ENCODE measurements at places on chromosomes 1 and 21.

DNA sequence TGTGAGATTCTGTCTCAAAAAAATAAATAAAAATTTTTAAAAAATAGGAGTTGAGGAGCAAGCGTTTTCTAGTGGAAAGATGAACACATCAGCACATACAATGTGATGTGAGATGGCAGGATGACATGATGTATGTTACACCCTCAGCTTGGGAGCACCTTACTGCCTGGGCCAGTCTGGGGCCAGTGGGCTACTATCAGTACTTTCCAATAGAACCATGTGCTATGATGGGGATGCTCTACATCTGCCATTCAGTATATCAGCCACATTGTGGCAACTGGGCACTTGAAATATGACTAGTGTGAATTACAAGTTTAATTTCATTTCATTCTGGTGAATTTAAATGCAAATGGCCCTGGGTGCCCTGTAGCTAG, 156.0 kb downstream of the PGBD5 start:
- no peak for DNase-seq

DNA sequence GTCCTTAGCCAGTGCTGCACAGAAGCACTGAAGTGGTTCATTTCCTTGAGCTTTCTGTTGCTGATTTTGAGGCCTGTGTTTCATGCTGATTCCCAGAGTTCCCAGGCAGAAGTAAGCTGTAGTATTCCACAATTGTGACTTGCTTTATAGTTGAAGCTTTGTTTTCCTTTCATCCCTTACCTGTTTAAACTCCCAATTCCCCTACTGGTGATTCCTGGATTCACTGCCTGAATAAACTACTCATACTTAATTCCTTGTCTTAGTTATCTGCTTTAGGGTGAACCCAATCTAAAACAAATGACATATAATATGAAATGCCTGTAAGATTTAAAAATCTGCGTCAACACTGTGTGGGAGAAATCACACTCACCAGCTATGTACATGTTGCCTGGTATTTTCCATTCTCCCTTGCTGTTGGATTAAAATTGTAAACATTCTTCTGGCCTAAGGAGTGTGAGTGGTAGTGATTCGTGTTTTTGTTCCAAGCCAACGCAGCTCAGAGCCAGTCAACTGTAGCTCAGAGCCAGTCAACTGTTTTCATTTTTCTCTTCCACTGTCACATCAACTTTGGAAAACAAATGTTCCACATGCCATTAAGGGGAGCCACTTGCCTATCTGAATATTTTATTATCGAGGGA, 879.4 kb downstream of the MRPL39 start:
- DNase-seq = no peak

GRCh38 chr1:209616366-209617046, 33.0 kb downstream of the CAMK1G start:
- DNase-seq = no peak

- no peak for DNase-seq
These were observed 2.4 kb downstream of the CA14 start for GRCh38 chr1:150259758-150260669.

GRCh38 chr21:42563686-42564085, 50.0 kb downstream of the SLC37A1 start:
- DNase-seq = no peak

GRCh38 chr1:1356796-1357401, 1.5 kb downstream of the MXRA8 start:
- no peak for DNase-seq

GRCh38 chr1:186897008-186897407, 68.3 kb downstream of the PLA2G4A start:
- DNase-seq = no peak

DNA sequence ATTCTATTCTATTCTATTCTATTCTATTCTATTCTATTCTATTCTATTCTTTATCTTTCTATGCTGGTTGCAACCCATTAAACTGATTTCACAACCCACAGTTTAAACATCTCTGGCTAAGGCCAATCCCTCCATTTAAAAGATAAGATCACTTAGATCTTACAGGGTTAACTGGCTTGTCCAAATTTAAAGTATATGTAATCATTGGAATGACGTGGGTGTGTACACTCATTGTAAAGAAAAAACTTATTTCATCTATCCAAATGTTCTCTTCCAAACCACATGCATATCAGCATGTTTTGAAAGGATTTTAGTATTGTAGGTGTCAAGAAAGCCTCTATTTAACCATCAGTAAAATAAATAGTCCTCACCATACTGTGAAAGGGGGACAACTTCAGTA, 299.6 kb upstream of the RUNX1 start:
- DNase-seq = no peak

- DNase-seq = no peak
These were observed 3.8 kb downstream of the ZNF644 start for GRCh38 chr1:91018006-91018405.

- no peak for DNase-seq
These were observed 232.0 kb downstream of the FGGY start for GRCh38 chr1:59528900-59529299.

- no peak for DNase-seq
These were observed 14.1 kb downstream of the DPYD start for GRCh38 chr1:97906567-97907241.

- DNase-seq = no peak
These were observed 766 bp downstream of the AGO4 start for GRCh38 chr1:35808450-35809113.

- DNase-seq = no peak
These were observed 133.0 kb upstream of the HMCN1 start for GRCh38 chr1:185601189-185601588.

- no peak for DNase-seq
These were observed 16.9 kb downstream of the GRHL3 start for GRCh38 chr1:24336075-24336474.

- DNase-seq = no peak
These were observed 131.2 kb downstream of the AKT3 start for GRCh38 chr1:243718893-243719292.

DNA sequence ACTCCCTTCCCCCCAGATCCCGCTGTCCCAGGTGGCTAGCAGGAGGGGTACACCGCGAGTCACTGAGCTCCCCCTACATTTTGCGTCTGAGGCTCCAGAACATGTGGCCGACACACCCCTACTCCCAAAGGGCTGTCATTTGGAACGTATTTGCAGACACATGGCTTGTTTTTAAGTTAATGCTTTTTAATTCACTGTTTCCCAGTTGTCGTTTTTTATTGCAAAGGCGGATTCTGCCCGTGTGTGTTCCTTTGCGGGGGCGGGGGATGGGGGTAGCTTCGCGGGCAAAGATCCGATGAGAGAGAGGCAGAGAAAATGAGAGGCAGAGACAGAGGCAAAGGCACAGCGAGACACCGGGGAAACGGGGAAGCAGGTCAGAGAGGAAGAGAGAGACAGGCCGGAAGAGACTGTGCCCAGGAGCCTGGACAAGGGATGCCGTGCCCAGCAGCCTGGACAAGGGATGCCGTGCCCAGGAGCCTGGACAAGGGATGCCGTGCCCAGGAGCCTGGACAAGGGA, 270.2 kb downstream of the FOXD2 start:
- no peak for DNase-seq

DNA sequence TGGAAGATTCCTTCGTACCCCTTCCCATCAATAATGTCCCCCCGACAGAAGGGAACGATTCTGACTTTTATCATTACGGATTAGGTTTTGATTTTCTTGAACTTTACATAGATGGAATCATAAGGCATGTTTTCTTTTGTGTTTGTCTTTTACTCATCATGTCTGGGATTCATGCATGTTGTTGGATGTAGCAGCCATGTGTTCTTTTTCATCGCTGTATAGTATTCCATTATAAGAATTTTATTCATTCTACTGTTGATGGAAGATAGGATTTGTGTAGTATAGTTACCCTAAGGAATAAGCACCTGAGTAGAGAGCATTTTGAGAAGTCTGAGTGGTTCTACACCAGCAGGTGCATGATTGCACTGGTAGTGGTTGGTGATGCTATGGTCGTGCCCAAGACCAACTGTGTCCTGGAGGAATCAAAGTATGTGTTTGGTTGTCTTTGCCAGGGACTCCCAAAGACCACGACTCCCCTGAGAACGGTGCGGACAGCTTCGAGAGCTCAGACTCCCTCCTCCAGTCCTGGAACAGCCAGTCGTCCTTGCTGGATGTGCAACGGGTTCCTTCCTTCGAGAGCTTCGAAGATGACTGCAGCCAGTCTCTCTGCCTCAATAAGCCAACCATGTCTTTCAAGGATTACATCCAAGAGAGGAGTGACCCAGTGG, 13.5 kb downstream of the ETS2 start:
- DNase-seq = no peak

- DNase-seq = no peak
These were observed 544.4 kb downstream of the PLPP3 start for GRCh38 chr1:56034847-56035481.

- no peak for DNase-seq
These were observed 738.8 kb downstream of the PTPRU start for GRCh38 chr1:29975036-29975694.

DNA sequence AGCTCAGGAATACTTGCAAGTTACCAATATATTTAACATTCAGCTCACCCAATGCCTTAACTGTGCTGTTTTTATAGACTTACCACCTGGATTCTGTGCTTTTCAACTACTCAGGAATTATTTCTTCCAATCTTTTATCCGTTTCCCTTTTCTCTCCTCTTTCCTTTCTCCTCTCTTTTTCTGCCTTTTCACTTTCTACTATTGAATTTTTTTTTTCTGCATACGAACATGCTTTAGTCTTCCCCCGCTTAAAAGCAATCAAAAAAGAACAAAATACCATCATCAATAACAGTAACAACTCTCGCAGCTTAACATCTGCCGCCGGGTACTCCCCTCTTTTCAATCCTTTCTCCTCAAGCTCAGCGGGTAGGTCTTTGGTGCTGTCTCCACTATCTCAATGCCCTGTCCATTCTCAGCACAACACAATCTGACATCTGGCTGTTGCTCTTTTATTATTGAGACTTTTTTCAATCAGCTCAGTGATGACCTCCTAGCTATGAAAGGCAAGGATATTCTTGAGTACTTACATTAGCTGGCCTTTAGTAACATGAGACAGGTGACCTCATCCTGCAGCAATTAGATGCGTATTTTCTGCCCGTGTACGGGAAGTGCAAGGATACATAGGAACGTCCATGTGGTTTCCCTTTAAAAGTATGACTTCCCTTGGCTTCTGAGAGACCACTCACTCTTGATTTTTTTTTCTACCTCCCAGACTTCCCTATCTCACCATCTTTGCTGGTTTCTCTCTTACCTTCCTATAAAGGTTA, 40.2 kb upstream of the SIPA1L2 start:
- DNase-seq = no peak

- DNase-seq = no peak
These were observed 76.6 kb downstream of the PLPP3 start for GRCh38 chr1:56502700-56503245.

DNA sequence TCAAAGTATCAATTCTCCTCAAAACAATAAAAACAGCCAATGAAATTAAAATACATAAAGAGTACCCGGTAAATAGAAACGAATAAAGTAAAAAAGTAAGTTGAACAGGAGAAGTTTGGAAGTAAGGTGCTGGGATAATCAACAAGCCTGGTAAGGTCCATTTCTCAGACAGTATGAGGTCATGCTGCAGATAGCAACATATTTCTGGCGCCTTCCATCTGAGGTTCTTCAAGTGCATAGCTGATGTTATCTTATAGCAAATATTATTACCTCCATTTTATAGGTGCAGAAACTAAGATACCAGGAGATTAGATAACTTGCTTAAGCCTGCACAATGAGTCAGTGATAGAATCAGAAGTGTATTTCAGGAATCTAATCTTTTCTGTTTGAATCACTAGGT, 23.7 kb upstream of the CEP350 start:
- no peak for DNase-seq

DNA sequence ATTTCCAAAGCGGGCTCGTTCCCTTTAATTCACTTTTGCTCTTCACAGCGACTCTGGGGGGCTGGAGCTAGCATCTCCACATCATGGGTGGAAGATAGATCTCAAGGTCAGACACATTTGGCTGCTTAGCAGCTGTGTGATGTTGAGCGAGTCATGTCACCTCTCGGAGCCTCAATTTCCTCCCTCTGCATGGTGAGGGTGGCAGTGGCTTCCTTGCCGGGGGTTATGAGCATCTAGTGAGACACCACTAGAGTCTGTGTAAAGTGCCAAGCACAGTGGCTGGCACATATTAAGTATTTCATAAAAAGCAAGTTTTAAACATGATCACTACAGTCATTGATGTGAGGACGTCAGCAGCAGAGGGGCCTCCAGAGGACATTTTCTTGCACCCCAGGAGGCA, 16.9 kb upstream of the ECE1 start:
- DNase-seq = no peak

GRCh38 chr1:179955287-179955680, 674 bp downstream of the CEP350 start:
- no peak for DNase-seq

- no peak for DNase-seq
These were observed 150.2 kb downstream of the PRDM16 start for GRCh38 chr1:3219005-3219790.

DNA sequence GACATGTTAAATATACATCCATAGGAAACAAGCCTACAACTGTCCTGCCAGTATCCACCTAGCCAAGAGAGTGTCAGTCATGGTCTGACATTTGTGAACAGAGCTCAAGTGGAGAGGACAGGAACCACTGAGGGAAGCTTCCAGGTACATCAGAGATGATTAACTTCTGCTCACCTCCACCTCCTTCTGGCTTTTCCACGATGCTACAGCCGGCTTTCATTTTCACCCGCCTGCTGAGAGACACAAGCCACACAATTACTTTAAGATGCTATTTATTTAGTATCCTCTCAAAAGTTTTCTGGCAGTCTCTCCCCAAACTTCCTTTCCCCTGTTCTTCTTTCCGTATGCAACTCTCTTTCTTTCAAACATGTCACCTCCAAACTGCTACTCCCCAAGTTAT, 2.1 kb downstream of the ETV3 start:
- no peak for DNase-seq

DNA sequence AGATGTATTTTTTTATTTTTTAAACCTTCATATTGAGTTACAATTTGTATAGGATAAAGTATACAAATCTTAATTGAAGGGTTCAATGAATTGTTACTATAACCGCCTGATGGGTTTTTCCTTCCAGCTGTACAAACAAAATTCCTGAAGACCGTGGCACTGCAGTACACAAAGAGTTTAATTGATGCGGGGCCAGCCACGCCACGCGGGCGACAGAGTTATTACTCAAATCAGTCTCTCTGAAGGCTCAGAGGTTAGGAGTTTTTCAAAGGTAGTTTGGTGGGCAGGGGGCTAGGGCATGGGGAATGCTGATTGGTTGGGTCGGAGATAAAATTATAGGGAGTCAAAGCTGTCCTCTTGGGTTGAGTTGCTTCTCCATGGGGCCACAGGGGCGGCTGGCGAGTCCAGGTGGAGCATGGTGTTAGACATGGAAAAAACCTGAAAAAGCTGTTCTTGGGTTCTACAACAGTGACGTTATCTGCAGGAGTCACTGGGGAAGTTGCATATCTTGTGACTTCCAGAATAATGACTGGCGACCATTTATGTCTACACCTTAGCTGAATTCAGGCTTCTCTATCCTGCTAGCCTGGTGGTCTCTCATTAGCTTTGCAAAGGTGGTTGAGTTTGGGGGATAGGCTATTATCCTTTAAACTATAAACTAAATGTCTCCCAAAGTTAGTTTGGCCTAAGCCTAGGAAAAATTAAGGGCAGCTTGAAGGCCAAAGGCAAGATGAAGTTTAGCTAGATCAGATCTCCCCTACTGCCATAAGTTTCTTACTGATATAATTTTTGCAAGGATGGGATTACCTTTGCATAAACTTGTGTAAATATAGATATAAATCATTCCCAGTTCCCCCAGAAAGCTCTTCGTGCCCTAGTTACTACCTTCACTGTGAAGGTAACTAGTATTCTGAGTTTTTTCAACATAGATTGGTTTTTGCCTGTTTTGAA, 13.0 kb upstream of the TMEM9 start:
- no peak for DNase-seq
